A549 treated with AZD2906 at 1 μM for 4 hours (cell line): ENCODE measurements at places on chromosomes 4 and X. TPM values are rescaled to one million over a fixed set of nuclear protein-coding genes. Genes with fewer than 3 reads are reported as not detected.

The PABPC1L2B gene
- 0.03 TPM in 1 of 5 replicates, not detected in the others for total RNA-seq

The PRAF2 gene
- total RNA-seq, result 35.6 to 44.5 TPM (median 42.7 TPM) in 5 replicates

The GRK4 gene
- total RNA-seq, result 1.4 to 1.6 TPM (median 1.5 TPM) in 5 replicates

The TLR3 gene
- 0.15 to 0.50 TPM (median 0.32 TPM) in 5 replicates for total RNA-seq

The TCEAL2 gene
- not detected in 5 replicates for total RNA-seq

The PPBP gene
- 0.13 to 0.22 TPM in 2 of 5 replicates, not detected in the others for total RNA-seq

The PHEX gene
- 0.28 to 0.43 TPM (median 0.33 TPM) in 5 replicates for total RNA-seq

The CXCL9 gene
- total RNA-seq, result not detected in 5 replicates

The C4orf51 gene
- total RNA-seq, result not detected in 5 replicates

The THAP9 gene
- total RNA-seq, result 1.4 to 1.8 TPM (median 1.7 TPM) in 5 replicates

The CCDC120 gene
- 2.7 to 4.4 TPM (median 3.5 TPM) in 5 replicates for total RNA-seq

The TMEM35A gene
- not detected in 5 replicates for total RNA-seq

The BRCC3 gene
- 22.1 to 28.6 TPM (median 25.2 TPM) in 5 replicates for total RNA-seq
